CD4-positive, alpha-beta T cell treated with Interleukin-1 beta for 1 hour (primary cell): ENCODE measurements at places on chromosomes 16 and 17.

- DNase-seq = peak; percentile 42
Measured at GRCh38 chr16:57092786-57093411, 516 bp downstream of the CPNE2 start.

DNA sequence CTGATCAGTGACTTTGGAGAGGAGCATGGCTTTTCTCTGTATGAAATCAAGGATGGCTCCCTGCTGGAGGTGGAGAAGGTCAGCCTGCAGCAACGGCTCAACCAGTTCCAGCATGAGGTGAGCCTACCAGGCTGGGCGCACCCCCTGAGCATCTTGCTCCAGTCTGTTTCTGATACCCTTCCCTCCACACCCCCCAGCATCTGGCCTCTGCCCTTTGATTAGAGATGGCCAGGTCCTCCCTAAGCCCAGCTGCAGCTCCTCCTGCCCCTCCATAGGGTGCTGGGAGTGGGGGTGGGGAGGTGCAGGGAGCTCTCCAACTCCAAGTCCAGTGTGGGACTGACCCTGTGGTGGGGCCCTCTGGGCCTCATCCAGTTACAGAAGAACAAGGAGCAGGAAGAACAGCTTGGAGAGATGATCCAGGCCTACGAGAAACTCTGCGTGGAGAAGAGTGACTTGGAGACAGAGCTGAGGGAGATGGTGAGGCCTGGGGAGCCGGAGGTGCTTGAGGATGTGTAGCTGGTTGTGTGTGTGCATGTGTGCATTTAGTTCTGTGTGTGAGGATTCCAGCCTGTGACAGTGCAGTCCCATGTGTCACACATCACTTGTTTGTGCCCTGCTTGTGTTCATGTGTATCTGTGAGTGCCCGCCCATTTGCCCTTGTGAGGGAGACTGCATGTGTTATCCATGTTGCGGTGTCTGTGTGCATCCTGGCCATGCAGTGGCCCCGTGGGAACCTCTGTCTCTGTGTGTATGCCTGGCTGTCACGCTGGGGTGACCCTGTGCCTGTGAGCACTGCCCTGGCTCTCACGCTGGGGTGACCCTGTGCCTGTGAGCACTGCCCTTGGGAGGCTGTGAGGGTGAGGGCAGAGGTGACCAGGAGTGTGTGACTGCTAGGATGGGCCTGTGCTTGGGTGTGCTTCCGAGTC, 3.0 kb downstream of the TBKBP1 start:
- no peak for DNase-seq

DNA sequence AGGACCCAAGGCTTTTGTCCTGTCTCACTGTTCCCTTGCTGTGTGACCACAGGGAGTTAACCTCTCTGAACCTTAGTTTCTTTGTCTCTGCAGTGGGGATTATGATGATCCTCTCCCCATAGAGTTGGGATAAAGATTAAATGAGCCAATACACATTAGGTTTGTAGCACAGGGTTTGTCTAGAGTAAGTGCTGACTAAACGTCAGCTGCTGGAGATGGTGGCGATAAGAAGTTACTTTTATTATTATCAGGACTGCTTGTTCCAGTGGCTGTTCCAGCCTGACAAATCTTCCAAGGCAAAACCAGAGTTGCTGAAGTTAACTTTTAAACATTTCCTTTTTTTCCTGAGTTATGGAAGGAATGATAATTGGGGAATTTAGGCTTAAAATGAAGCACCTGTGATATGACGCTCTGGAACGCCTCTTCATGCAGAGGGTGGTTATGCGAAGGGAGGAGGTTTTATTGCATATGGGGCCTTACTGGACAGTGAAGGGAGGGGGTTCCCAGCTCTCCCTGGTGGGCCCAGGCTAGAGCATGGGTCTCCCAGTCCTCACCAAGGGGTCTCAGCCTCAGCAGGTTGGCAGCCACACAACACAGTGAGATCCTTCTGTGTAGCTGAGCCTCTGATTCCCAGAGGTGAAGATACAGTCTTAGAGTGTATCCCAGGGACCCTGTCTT, 35.8 kb downstream of the PLCG2 start:
- DNase-seq = no peak

DNA sequence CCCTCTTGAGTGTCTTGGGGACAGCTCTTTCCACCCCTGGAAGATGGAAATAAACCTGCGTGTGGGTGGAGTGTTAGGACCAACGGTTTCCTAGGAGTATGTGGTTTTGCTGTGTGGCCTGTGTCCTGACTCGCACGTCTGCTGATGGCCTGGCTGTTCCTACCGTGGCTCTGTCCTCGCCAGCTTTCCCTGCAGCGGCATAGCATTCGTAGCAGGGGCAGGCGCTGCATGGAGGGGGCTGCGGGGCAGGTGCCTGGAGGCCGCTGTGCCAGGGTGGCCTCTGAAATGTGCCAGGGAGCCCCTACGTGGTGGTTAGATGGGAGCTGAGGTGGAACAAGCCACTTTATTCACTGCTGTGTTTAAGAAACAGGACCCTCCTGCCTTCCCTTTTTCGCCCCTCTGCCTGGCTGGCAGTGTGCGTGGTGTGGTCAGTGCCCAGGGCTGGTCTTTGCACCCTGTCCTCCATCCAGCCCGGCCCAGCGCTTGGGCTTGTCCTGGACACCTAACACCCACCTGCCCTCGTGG, 10.6 kb downstream of the SLC16A3 start:
- no peak for DNase-seq

GRCh38 chr17:63948521-63948920, 16.4 kb upstream of the CD79B start:
- DNase-seq = no peak

DNA sequence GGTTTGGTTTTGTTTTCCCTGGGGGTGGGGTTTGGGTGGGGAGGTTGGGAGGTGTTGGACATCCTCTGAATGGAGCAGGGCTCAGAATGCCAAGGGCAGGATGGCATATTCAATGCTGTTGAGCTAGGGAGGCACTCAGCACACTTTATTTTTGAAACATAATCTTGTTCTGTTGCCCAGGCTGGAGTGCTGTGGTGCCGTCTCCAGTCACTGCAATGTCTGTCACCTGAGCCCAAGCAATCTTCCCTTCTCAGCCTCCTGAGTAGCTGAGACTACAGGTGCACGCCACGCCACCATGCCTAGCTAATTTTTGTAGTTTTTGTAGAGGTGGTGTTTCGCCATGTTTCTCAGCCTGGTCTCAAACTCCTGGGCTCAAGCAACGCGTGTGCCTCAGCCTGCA, 186.1 kb downstream of the RPTOR start:
- no peak for DNase-seq

DNA sequence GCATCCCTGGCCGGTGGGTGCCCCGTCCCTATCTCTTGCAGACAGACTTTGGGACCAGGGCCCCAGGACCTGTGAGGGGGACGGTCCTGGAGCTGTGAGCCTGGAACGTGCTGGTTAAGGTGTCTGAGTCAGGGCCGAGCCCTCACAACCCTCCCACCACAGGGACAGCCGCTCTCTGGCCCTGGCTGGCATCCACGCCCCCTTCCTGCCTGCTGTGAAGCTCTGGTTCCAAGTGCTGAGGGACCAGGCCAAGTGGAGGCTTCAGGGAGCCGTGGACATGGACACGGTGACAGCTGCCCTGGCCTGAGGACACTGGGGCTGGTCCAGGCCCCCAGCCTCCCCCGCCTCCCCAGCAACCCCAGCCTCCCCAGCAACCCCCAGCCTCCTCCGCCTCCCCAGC, 6.6 kb downstream of the TSR3 start:
- no peak for DNase-seq

DNA sequence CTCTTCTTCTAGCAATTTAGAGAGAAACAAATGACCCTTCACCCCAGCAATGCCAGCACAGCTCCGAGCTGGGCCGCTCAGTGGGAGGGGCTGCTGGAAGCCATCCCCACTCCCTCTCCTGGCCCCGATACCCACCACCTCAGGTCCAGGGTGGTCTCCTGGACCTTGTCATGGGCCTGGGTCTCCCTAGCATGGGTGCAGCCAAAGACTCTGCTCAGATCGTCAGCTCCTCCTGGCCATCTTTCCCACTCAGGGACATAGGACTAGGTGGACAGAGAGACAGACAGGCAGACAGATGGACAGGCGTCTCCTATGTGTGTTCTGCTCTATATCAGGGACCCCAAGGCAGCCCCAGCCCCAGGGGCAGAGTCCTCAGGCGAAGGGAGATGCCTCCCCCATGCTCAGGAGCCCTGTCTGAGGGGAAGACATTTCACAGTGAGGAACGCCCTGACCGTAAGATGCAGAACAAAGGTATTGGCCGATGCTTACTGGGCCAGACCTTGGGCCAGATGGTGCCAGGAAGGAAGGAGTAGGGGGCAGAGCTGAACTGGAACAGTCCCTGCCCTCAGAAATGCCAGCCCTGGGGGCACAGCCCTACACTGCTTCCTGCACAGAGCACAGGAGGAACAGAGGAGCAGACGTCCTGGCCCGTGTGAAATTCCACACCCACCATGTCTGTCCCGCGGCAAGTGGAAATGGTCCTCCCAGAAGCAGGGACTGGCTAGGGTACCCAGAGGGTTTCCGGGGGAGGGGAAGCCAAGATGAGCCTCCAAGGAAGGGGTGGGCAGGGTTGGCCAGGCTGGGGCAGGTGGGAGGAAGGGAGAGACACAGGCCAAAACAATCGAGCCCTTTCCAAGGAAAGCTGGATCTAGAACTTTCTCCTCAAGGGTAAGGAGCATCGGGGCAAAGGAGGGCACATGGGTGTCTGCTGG, 13.0 kb downstream of the PITPNM3 start:
- no peak for DNase-seq

GRCh38 chr17:63446753-63447470, 806 bp upstream of the CYB561 start:
- DNase-seq = peak; percentile 56

DNA sequence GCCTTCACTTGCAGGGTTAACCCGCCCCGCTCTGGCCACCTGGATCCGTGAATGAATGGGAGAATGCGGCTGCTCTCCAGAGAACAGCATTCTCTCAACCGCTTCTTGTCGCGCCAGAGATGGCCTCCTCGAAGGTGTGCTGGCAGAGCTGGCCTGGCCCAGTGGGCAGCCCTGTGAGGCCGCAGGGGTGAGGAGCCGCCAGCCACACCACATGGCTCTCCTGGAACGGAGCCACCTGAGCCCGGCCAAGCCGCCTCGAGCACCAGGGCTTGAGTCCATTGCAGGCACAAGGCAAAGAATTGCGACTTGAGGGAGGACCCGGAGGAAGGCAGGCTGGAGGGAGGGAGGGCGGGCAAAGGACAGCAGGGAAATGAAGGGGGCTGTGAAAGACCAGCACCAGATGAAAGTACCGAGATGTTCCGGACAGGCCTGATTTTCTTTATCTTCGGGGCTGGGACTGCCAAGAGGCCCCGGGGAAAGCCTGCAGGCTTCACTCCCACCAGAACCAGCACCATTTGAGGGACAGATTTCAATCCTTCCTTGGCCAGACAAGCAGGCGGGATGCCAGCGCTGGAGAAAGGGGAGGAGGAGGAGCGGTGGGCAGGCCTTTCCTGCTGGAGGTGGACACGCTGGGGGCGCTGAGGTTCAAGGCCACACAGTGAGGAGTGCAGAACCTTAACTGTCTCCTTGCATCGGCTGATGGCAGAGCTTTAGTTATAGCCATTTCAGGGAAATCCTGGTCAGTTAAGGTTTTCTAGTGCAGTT, 69.4 kb downstream of the MRC2 start:
- DNase-seq = no peak

DNA sequence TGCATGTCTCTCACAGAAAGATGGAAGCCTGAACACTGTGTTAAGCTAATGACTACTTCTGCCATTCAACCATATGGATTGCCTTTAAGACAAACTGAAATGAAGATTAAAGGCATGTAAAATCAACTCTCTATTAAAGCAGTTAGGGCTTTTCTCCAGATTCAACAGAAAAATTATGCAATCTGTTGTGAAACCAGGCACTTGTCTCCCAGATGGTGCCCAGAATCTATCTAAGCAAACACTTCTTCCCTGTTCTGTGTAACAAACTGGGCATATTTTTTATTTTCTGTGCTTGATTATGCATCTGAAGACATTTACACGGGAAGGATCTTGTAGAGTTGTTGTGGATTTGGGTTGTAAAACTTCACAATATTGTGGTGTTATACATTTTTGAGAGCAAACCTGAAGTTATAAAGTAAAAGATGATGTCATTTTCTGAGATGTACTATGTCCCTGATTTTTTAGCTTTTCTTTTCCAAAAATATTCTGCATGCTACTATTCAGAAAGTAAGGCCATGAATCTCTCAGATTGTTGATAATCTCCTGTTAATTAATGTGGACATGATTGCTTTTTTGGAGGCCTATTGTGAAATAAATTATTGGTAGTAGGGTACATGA, 1550.3 kb downstream of the CDH8 start:
- no peak for DNase-seq

- no peak for DNase-seq
Measured at GRCh38 chr17:79824893-79825579, 14.2 kb downstream of the CBX4 start.

- no peak for DNase-seq
Measured at GRCh38 chr17:34249478-34249877, 5.6 kb upstream of the CCL2 start.

GRCh38 chr17:4313221-4314114, 49.7 kb upstream of the ANKFY1 start:
- no peak for DNase-seq

DNA sequence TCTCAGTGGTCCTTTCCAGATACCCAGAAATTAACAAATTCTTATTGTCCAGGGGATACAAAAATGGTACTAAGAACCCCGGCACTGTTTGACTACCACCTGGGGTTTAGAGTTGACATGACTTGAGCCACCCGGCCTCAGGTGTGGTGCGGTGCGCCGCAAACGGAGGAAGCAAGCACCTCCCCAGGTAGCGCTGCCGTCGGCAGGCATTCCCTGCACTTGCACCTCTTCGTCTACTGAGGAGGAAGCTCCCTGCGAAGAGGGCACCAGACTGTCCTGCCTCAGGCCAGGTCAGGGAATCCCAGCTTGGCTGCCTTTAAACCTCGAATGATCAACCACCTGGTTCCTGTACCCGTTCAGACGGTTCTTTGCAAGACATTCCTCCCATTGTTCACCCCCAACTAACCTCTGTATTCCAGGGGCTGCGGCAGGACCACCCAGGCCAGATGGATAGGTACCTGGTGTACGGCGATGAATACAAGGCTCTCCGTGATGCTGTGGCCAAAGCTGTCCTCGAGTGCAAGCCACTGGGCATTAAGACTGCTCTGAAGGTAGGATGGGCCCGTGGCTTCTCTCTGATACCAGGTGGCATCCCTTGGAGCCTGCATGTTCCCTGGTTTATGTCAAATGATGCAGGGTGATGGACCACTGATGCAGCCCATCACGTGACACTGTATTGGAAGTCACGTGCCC, 40.8 kb upstream of the ENDOV start:
- no peak for DNase-seq

DNA sequence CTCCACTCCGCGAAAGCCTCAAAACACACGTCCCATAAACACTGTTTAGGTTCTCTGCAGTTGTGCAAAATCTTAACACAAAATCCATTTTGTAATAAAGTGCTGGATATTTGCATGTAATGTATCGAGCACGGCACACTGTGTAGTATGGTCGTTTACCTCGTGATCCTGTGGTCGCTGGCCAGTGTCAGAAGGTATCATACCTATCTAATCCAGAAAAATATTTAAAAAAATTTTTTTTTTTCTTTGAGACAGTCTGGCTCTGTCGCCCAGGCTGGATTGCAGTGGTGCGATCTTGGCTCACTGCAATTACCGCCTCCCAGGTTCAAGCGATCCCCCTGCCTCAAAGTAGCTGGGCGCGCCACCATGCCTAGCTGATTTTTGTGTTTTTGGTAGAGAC, 996 bp downstream of the RPL38 start:
- DNase-seq = no peak
